Uterine smooth muscle cell (primary cell): ENCODE measurements at places on chromosomes 2 and 18. TPM values are rescaled to one million over a fixed set of nuclear protein-coding genes. Genes with fewer than 3 reads are reported as not detected.

The ASPRV1 gene
- total RNA-seq, result 0.11 and 0.12 TPM in 2 replicates

The KHK gene
- total RNA-seq, result 1.2 and 3.1 TPM in 2 replicates

The HOXD11 gene
- total RNA-seq, result 3.0 and 3.9 TPM in 2 replicates

The IL1RL2 gene
- 1.4 and 1.7 TPM in 2 replicates for total RNA-seq

The NR4A2 gene
- total RNA-seq, result 0.11 and 0.25 TPM in 2 replicates

The LHCGR gene
- not detected in 2 replicates for total RNA-seq

The RAPGEF4 gene
- 0.44 and 1.00 TPM in 2 replicates for total RNA-seq

The CFAP53 gene
- 0.33 and 1.1 TPM in 2 replicates for total RNA-seq

The OTOF gene
- under 0.01 and 0.66 TPM in 2 replicates for total RNA-seq

The GALNT14 gene
- total RNA-seq, result 0.33 and 1.2 TPM in 2 replicates

The OR6B2 gene
- not detected in 2 replicates for total RNA-seq

The NRP2 gene
- total RNA-seq, result 118 and 159 TPM in 2 replicates

The FOSL2 gene
- 33.3 and 53.9 TPM in 2 replicates for total RNA-seq

The FIGN gene
- total RNA-seq, result 1.4 and 1.7 TPM in 2 replicates

The EML6 gene
- 0.62 and 1.1 TPM in 2 replicates for total RNA-seq

The TBC1D8 gene
- 8.4 and 10.3 TPM in 2 replicates for total RNA-seq

The LYG2 gene
- total RNA-seq, result not detected in 2 replicates

The HJURP gene
- 15.7 and 46.5 TPM in 2 replicates for total RNA-seq

The RPRM gene
- total RNA-seq, result under 0.01 and 0.22 TPM in 2 replicates

The CABYR gene
- total RNA-seq, result 3.9 and 7.2 TPM in 2 replicates

The GAL3ST2 gene
- total RNA-seq, result 0.25 and 0.44 TPM in 2 replicates
